ENCODE measurements at places on chromosomes 1 and 21.

- DNase-seq, result no peak
Measured at GRCh38 chr1:156772728-156773497, 5.6 kb downstream of the PRCC start.

- no peak for DNase-seq
Measured at GRCh38 chr21:42845296-42845965, 33.9 kb downstream of the WDR4 start.

GRCh38 chr1:192167911-192168700, 9.8 kb downstream of the RGS18 start:
- no peak for DNase-seq

DNA sequence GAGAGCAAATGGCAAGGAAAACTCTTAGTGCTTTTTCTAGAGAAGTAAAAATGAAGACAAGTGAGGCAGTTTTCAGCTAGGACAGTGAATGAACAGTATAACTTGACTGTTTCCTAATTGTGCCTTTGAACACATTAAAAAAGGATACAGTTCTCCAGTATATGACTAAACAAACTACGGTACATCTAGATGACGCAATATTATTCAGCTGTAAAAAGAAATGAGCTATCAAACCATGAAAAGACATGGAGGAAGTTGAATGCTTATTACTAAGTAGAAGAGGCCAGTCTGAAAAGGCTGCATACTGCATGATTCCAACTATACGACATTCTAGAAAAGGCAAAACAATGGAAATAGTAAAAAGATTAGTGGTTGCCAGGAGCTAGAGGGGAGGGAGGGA, 206.3 kb downstream of the SIPA1L2 start:
- no peak for DNase-seq

- DNase-seq, result no peak
Measured at GRCh38 chr1:169119405-169119804, 12.9 kb downstream of the ATP1B1 start.

DNA sequence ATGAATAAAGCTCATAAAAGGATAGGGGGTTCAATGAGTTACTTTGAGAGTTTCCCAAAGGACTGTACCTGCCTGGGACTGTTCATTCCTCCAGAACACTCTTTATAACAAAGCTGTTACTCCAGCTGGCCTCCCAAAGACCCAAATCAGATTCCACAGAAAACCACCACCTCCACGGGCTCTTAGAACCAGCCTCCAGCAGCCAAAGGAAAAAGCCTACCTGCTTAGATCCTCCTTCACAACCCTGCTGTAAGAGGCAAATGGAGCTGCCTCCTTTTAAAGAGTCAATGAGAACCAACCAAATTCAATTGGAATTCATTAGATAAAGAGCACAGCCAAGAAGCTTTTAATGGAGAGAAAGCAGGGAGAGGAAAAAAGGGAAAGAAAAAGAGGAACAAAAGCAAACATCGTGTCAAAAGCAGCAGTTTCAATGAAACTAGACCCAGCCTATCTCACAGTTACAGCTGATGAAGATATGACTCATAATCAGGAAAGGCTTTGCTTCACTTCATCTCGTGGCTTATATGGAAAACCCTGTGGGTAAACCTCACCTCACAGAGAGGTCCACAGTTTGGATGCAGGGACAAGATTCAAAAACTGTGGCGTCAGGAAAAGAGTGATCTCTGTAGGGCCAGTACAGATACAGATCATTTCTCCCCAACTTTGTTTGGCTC, 27.8 kb upstream of the FMO4 start:
- no peak for DNase-seq

DNA sequence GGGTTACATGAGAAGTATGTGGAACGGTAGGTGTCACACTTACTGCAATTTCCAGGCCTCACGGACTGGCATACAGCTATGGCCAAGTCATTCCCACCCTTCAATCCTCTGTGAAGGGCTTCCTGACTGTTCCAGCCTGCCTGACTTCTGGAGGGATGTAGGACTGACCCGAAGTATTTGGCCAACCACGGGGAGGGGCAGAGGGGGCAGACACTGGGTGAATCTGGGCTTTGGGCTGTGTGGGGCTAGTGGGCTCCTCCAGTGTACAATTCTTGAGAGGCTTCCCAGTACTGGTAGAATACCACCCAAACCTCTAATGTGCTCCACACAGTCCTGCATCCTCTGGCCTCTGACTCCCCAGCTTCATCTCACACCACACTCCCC, 78.2 kb downstream of the FAM78B start:
- no peak for DNase-seq

- DNase-seq, result no peak
Measured at GRCh38 chr1:181748013-181748412, 264.7 kb downstream of the CACNA1E start.

DNA sequence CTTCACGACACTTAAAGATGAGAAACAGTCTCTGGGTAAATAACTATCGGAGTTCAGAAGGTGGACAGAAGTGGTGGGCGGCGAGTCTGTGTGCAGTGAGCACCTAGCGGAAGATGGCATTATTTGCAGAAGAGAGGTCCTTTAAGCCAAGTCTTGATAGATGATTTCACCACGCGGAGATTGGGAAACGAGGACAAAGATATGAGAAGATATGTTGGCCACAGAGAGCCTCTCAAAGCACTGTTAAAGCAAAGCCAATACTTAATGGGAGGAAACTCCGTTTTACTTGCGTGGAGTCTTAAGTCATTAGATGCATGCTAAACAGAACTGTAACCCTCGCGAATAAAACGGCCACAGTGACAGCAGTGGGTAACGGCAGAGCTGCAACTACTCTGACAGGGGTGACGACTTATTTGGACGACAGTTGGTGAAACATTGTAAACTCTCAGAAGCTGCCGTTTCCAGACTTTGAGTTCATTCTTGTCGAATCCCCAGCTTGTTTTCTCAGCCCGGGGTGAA, 577 bp upstream of the CEP350 start:
- DNase-seq, result no peak

DNA sequence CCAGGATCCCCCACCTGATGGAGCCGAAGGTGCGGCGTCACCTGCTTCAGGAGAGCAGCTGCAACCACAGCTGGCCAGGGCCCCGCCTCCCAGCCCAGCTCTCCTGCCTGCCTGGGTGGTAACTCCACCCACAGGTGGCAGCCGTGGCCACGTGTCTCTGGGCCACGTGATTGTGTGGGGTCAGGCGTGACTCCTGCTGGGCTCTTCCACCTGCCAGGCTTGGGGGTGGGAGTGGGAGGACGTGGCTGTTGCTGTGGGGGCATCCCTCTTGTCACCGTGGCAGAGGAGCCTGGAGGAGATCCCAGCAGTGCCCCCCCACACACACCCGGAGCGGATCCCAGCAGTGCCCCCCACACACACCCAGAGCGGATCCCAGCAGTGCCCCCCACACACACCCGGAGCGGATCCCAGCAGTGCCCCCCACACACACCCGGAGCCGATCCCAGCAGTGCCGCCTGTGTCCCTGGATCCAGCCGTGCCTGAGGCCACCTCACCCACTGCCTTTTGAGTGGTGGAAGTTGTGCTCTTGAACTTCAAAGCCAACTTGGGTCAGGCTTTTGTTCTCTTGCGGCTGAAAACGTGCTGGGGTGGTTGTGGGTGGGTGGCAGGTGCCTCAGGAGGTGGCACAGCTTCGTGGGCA, 32.2 kb downstream of the POFUT2 start:
- DNase-seq, result no peak

GRCh38 chr1:173082913-173083312, 32.2 kb upstream of the TNFSF18 start:
- DNase-seq, result no peak

GRCh38 chr1:18965206-18966173, 9.0 kb upstream of the IFFO2 start:
- DNase-seq, result no peak

Measured in activated CD8-positive, alpha-beta memory T cell treated with anti-CD3 and anti-CD28 coated beads for 1 hour (primary cell).